ENCODE measurements at places on chromosomes 4 and X.

GRCh38 chr4:26900765-26901164 is 40.1 kb downstream of the STIM2 start:
- ATAC-seq: no peak

DNA sequence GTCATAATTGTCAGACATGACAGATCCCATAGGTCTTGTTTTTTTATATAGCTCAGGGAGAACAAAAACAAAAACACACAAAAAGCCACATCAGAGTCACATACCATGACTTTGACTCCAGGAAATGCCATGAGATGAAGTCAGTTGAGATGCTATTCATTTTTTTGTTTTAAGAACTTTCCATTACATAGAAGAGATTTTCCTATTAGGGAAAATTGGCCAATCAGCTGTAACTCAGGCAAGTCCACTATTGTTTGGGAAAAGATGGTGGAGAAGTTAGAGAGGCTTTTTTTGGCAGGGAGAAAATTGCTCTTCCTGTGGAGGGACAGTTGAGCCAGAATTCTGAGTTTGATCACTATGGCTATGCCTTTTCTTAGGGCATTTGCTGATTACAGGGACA is 72.6 kb downstream of the SMARCA5 start:
- ATAC-seq: no peak

DNA sequence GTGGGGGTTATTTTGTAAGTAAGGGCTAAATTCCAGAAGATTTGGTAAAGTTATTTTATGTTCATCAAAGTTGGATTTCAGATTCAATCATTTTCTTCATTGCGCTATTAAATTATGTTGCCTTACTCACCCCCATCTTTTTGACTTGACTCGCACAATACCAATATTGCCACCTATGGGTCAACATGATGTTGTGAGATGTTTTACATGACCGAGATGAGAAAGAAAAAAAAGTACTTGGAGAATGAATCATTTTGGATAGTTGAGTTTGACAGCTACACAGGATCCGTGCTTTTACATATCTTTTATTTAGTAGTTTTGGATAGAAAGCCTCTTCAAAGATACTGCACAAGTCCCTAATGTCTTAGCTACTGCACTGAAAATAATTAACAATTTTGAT is 224.2 kb upstream of the EMCN start:
- ATAC-seq: peak; percentile 47

- ATAC-seq: no peak
Measured at GRCh38 chrX:100648458-100649417, 4.7 kb downstream of the SRPX2 start.

GRCh38 chr4:94913316-94913715 is 155.6 kb downstream of the BMPR1B start:
- ATAC-seq: peak; percentile 34

DNA sequence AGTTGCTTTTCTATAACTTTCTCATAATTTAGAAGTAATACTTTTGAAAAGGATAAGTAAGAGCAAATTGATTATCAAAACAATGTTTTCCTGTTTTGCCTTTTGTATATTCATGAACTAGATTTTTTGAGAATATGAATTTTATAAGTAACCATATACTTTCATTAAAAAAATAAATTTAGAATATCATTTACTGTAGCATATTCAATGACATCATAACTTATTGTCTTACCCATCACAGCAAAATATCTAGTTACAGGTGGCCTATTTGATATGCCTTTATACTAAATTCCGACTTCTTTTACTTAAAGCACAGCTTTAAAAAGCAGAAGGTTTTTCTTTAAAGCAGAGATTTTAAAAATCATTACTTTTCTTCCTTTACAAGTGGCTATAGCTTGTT is 20.1 kb downstream of the BLTP1 start:
- no peak for ATAC-seq

DNA sequence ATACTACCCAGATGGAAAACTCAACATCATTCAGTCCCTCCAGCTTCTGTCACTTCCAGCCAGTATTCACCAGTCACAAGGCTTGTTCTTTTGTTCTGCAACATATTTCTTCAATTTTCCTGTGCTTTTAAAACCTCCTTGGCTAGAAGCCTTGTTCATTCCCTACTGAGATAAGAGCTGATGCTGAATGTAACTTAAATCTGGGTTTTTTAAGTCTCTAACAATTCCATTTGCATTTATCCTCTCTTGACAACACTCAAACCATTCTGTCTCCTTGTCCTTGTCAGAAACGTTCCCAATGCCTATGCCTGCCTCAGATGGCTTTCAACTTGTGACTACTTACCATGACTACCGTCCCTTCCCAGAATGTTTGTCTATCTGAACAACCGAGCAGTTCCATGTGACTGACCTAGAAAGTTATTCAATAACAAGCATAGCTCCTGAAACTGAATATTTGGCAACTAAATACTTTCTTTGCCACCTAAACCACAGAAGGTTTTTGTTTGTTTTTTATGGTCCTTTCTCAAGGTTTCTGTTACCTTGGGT is 682.9 kb upstream of the GALNTL6 start:
- ATAC-seq: no peak

DNA sequence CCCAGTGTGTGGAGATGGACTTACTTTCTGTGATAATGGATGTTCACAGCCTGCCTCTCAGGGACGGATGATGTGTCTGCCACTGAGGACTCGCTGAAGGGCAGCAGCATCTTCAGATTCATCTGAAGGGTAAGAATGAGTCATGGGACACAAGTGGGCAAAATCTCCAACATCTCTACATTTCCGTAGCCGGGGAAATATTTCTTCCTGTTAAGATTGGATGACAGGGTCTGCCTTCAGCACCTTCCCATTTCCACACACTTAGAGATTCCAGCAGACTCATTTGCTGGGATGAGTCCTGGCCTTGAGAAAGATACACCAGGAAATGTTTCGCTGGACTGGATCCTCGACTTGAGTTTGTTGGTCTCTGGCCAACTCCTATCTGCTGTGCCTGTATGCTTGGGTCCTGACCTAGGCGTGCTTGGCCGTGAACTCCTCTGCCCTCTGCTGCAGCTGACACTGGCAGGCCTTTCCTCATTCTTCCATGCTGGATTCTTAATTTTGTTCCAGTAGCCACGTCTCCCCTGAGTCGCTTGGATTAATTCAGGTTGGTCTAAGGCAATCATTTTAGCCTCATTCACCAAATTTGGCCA is 46.5 kb upstream of the SOD3 start:
- no peak for ATAC-seq

DNA sequence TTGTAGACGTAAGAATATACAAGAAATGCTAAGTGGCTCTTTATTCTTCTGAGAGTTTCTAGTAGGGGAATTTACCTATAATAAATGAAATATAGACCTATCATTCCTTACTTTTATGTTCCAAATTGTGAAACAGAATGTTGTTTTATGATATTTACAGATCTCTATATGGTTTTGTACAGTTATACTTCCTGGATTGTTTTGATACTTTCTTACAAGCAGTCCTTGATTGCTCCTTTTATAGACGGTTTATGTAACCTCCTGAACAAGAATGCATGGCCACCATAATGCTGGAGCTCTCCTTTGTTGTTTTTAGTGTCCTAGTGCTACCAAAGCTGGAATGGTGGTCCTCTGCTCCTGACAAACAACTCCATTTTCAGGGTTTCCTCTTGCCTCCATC is 91.7 kb upstream of the RPA4 start:
- no peak for ATAC-seq

DNA sequence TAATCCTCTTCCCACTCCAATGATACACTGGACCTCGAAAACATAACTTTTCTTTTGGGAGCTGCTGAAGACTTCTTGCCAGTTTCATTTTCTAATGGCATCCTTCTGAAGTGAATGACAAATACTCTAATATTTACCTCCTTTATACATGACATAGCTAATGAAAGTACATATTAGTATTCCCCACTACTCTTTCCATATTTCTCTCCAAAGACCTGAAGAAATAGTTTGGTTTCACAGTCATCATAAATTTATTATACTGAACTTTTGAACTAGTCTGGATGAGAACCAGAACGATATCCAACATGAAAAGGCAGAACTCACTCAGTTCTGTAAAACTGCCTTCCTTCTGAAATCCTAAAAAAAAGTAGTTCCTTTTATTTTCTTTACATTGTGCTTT is 139.1 kb downstream of the GPC3 start:
- no peak for ATAC-seq

DNA sequence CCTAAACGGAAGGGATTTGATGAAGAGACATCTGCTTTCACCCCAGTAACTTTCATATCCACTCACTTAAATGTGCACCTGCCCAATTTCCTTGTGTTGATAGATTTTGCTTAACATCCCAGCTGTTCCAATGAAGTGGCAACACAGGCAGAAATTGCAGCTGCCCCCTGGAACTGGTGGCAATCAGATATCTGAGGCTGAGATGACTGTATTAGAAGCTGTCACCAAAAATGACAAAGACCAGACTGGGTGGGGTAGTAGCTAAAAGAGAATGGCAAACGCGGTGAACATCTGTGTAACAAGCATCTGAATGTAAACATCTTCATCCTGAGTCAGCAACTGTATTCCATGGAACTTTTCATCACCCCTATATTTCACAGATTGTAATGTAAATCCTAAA is 17.1 kb downstream of the GABRA2 start:
- ATAC-seq: no peak

GRCh38 chr4:169233691-169234090 is 37.1 kb downstream of the SH3RF1 start:
- ATAC-seq: no peak

GRCh38 chrX:12973561-12974304 is 1.2 kb upstream of the TMSB4X start:
- no peak for ATAC-seq

GRCh38 chr4:26622913-26623312 is 39.0 kb downstream of the TBC1D19 start:
- no peak for ATAC-seq

- no peak for ATAC-seq
Measured at GRCh38 chr4:129377131-129377845, 281.3 kb downstream of the C4orf33 start.

- ATAC-seq: no peak
Measured at GRCh38 chrX:104935581-104935980, 284.9 kb downstream of the TEX13A start.

DNA sequence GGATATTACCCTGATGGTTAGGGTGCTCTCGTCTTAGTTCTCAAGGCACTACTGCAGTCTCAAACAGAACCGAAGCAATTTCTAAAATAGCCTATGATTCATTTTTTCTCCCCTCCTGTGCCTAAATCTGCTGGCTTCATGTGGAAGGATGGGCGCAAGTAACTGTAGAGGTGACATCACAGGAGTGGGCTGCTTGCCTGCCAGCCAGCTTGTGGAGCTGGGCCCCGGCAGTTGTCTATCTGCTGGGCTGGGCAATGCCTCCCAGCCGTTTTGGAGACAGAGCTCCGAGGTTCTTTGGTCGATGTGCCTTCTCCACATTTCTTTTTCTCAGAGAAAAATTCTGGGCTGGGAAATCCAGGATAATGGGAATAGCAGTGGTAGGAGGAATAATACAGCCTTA is 34.3 kb upstream of the CITED1 start:
- no peak for ATAC-seq

- ATAC-seq: no peak
Measured at GRCh38 chr4:83961575-83961974, 425.7 kb downstream of the GPAT3 start.
